ENCODE measurements at places on chromosomes 13 and 19.

- no peak for DNase-seq
These were observed 4.6 kb upstream of the MUC16 start for GRCh38 chr19:9014803-9015202.

- DNase-seq: no peak
These were observed 36.8 kb downstream of the N4BP2L1 start for GRCh38 chr13:32391101-32391619.

DNA sequence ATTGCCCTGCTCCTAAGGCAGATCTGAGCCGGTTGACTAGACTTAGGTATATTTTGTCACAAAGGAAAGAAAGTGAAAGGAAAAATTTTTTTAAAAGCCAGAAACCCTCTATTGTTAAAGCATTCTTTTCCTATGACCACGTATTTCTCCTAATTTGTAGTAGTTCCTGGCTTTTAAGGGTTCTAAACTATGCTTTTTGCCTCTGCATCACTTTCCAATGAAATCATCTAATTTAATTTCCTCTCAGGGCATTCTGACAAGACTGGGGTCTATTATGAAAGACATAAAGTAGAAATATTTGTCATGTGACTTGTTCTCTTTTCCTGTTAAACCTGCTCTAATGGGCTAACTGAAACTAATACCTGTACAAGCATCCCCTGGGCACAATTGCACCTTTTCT lies 233.0 kb upstream of the PRR20A start:
- no peak for DNase-seq

GRCh38 chr19:5676772-5677105 lies 3.6 kb downstream of the MICOS13 start:
- DNase-seq: no peak

- no peak for DNase-seq
These were observed 102.7 kb downstream of the KDM4B start for GRCh38 chr19:5071579-5071978.

DNA sequence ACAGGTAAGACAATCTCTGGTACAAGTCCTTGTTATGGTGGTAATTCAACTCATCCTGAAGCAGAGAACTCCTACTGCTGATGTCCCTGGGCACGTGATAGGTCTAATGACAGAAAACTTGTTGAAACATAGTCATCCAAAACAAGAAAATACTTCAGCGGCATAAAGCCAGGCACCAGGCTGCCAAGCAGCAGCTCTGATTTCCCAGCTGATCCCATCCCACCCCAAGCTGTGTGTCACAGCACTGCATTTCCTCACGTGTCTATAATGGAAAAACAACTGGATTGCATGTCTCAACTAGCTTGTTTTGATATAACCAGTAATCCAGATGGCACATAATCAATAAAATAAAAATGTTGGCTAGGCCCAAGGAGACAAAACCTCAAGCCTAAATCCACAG lies 64.8 kb downstream of the MIPEP start:
- DNase-seq: no peak

- DNase-seq: peak; percentile 70
These were observed 1.8 kb downstream of the FXYD7 start for GRCh38 chr19:35144600-35145436.

DNA sequence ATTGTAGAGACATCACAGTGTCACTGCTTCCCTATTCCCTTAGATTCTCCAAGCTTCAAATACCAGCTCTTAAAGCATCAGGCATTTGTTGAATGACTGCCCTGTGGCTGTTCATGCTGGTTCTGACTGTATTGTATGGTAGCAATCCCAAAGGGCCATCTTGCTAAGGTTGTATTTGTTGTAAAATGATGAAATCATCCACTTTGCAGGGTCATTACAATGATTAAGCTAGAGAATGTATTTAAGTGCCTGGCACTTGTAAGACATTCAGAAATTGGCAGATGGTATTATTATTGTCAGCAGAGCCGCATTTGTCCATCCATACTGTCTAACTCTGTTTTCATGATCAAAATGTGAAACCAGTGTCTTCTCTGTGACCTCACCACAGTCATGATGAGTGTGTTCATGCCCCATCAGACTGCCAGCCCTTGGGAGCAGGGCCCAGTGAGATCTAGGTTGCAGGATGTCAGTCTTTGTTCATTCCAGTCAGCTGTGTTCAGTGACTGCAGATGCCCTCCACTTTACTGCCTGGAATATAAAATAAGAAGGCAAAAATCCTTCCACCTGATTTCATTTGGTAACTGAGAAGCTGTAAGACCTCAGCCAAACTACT lies 86.1 kb downstream of the DHRS12 start:
- no peak for DNase-seq

- no peak for DNase-seq
These were observed 755.9 kb downstream of the LIG4 start for GRCh38 chr13:107459430-107459829.

DNA sequence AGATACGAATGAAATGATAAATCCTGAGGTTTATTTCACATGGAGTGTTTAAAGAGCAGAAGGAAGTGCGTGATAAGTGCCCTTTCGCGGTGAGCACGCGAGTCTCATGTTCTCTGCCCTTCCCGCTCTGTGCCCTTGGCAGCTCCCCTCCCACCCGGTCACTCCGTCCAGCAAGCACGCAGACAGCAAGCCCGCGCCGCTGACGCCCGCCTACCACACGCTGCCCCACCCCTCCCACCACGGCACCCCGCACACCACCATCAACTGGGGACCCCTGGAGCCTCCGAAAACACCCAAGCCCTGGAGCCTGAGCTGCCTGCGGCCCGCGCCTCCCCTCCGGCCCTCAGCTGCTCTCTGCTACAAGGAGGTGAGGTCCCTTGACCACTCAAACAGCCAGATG lies 37.4 kb upstream of the TEX29 start:
- no peak for DNase-seq

GRCh38 chr13:53873558-53873957 lies 844.9 kb downstream of the OLFM4 start:
- DNase-seq: no peak

GRCh38 chr13:66659701-66660467 lies 570.3 kb downstream of the PCDH9 start:
- no peak for DNase-seq

- no peak for DNase-seq
These were observed 448.8 kb downstream of the FOXO1 start for GRCh38 chr13:40217675-40218074.

- DNase-seq: peak; percentile 93
These were observed 4.1 kb downstream of the DLL3 start for GRCh38 chr19:39502640-39503417.

DNA sequence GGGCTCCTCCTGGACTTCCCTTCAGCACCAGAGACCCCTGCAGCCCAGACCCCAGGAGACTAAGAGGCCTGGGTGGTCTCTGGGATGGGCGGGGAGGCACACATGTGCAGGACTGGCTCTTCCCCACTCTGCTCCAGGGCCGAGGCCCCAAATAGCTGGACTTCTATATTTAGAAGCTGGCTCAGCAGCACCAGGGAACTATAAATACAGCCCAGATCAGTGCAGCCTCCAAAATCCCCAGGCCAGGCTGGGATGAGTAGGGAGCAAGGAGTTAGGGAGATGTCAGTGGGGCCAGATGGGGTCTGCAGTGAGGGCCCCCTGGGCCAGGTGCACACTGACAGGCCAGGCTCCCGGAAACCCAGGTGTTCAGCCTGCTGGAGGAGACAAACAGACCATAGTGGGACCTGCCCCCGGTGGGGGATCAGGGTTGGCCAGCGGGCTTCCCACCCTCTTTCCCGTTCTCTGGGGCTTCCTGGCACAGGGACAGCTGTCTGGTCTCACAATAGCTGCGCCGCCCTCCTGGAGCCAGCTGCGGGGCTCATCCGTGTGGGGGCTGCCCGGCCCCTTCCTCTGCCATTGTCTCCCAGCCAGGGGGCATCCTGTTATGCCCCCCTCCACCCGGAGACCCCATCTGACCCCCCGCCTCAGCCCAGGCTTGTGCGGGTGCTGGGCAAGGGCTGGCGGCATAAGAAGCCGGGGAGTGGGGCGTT lies 5.5 kb upstream of the ADGRE5 start:
- peak; percentile 69 for DNase-seq

DNA sequence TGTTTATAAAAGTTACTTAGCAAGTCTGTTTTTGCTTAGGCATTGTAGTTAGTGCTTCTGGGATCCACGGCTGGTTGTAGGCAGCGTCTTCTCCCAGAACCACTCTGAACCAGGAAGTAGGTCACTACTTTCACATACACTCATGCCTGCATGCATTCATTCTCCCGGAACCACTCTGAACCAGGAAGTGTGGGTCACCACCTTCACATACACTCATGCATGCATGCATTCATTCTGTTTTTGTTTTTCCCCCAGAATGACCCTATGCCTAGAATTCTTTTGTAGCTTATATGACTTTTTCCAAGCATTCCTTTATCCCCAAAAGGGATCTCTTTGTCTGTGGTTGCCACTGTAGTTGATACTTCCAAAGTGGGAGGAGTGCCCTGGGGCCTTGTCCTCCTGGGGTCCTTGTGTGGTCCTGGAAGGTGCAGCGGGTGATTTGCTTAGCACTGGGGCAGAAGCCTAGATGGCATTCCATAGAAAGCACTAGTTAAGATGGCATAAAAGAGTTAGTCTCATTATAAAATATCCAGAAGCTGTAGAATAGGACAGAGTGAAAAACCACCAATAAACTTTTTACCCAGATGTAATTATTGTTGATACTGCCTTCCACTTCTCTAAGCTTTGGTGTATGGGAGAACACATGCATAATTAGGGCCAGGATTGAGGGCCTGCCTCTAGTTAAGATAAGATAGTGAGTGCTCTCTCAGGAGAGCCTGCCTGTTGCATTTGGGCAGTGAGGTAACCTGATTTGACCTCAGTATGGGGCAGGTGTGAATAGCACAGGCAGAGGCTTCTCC lies 68.6 kb upstream of the TEX29 start:
- DNase-seq: no peak

DNA sequence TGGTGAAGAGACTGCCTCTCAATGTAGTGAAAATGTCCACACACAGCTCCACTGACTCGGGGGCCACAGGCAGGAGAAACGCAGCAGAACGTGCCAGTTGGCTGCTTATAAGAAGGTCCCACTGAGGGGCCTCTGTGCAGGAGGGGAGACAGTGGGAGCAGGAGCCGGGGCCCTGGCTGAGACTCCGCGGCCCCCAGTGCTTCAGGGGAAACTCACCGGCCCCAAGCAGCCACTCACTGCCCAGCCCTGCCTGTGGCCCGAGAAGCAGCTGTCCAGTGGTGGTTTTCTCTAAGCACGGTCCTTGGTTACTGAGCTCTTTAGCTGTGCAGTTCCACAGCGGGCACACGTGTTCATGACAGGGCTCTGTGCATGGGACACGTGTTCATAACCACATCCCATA lies 91.9 kb upstream of the MCF2L start:
- peak; percentile 39 for DNase-seq
